Right ventricle myocardium superior (tissue), 1 donor: ENCODE measurements at places on chromosomes 11 and 22. TPM values are rescaled to one million over a fixed set of nuclear protein-coding genes. Genes with fewer than 3 reads are reported as not detected.

IGSF22 gene
- total RNA-seq: 0.86 TPM

ROBO4 gene
- 21.9 TPM for total RNA-seq

- DNase-seq: no peak
These were observed 44.4 kb upstream of the SLC22A12 start for GRCh38 chr11:64546600-64546999.

GRCh38 chr22:30132290-30132996, 52.2 kb downstream of the HORMAD2 start:
- DNase-seq: no peak

DNA sequence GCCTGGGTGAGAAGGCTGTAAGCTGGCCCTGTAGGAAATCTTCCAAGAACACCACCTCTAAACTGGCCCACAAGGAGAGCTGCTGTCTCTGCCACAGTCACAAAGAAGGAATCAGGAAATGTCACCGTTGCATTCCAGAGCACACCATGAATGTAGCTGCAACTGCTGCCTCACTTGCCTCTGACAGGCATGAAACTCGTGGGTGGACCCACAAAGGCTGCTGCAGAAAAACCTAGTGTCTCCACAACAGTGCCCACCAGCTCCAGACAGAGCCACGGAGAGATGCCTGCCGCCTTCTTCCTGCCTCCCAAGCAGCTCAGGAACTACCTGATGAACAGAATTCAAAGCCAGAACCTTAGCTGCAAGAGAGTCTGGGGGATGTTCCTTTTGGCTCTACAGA, 10.5 kb downstream of the DNAJB13 start:
- DNase-seq: peak; percentile 12

GRCh38 chr11:68446046-68446725, 14.4 kb upstream of the PPP6R3 start:
- peak; percentile 39 for DNase-seq

- peak; percentile 70 for DNase-seq
These were observed 15.6 kb downstream of the TOM1 start for GRCh38 chr22:35315141-35315854.

GRCh38 chr11:81092522-81092921, 1641.1 kb downstream of the FAM181B start:
- DNase-seq: no peak
